ENCODE measurements at places on chromosomes 12 and 14.

DNA sequence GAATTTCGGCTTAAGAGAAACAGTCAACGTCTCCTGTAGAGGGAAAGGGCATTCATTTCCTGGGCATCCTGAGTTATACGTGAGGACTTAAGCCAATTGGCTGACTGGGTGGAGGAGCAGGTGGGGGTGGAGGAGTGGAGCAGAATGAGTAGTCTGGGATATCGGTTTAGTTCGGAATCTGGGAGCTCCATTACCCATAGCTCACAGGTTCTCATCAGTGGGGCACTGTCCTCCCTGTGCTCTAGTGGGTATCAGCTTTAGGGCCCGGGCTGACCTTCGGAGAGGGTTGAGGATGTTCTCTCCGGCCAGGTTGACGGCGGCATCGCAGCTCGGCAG, 704 bp downstream of the SDR39U1 start:
- no peak for DNase-seq

GRCh38 chr12:52217223-52217622, 15.8 kb upstream of the KRT7 start:
- no peak for DNase-seq

- peak; percentile 97 for DNase-seq
Observed at GRCh38 chr12:91133871-91134270, 22.6 kb upstream of the LUM start.

DNA sequence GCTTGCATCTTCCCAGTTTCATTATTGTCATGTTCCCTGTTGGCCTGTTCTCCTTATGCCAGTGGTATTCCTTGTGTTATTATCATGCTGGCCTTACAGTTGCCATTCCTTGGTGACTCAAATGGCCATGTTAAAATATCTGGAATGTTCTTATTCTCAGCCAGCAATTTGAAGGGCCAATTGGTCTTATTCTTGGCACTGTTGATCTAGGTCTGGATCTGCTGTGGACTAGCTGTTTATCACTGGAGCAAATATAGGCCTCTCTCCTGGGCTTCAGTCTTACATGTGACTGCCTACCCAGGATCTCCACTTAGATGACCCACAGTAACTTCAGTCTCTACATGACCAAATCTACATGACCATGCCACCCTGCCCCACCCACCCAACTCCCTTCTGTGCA, 5.4 kb downstream of the CIPC start:
- no peak for DNase-seq

DNA sequence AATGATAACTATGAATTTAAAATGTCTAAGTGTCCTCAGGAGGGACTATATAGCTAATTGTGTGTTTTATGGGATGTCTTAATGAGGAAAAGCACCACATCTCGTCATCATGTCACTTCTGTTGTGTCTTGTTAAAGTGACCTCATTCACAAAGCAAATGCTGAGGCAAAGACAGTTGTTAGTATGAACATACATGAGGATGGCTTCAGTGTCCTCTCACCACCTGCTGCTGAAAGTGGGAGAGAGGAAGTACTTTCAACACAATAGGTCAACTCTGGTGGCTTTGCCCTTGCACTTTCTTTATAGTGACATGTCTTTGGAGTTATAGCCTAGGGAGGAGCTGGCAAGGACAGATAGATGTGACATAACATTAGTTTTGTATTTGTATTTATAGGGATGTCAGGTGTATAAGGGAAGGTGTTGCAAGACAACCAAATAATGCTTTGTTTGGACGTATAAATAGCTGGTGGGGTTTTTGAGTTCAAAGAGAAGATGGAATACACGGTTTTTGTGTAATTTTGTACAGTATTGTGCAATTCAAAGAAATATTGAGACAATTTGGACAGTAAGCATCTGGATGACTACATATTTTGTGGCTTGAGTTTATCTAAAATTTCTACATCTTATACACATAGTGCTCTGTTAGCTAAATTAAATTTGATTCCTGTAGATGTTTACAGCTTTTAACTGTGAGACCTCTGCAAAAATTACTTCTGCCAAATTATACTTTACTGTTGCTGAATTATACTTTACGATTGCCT, 131.7 kb upstream of the ATP2B1 start:
- DNase-seq, result peak; percentile 37

DNA sequence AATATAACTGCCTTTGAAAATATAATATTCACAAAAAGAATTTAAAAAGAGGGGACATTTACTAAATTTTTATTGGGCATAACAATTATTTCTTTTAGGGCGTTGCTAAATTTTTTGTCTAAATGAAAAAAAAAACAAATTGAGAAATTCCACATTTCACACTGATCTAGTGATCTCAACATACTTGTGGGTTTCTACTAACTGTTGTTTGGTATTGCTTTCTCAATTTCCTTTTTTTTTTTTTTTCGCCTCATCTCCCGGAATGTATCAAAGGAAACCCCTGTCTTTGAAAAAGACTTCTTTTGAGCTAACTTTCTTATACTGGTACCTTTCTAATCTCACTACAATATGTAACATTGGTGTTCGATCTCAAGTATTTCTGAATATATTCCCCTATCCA, at the start of gene CLEC4D:
TSS of gene CLEC4D (plus strand) at position 248 of the 400 bp plus-strand sequence. CDS start 230 bp downstream, outside the sequence.
- DNase-seq, result no peak

GRCh38 chr14:28303248-28303647, 463.3 kb upstream of the FOXG1 start:
- DNase-seq, result no peak

DNA sequence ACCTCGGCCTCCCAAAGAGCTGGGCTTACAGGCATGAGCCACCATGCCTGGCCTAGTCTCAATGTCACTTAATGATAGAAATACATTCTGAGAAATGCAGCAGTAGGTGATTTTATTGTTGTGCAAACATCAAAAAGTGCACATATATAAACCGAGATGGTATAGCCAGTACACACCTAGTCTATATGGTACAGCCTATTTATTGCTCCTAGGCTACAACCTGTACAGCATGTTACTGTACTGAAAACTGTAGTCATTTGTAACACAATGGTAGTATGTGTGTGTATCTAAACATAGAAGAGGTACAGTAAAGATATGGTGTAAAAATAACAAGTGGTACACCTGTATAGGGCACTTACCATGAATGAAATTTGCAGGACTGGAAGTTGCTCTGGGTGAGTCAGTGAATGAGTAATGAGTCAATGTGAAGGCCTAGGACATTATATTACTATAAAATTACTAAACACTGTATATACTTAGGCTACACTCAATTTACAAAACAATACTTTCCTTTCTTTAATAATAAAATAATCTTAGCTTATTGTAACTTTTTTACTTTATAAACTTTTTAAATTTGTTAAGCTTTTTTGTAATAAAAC, 166.7 kb upstream of the SYT1 start:
- no peak for DNase-seq

GRCh38 chr12:81147292-81147919, 69.5 kb downstream of the ACSS3 start:
- DNase-seq, result no peak

DNA sequence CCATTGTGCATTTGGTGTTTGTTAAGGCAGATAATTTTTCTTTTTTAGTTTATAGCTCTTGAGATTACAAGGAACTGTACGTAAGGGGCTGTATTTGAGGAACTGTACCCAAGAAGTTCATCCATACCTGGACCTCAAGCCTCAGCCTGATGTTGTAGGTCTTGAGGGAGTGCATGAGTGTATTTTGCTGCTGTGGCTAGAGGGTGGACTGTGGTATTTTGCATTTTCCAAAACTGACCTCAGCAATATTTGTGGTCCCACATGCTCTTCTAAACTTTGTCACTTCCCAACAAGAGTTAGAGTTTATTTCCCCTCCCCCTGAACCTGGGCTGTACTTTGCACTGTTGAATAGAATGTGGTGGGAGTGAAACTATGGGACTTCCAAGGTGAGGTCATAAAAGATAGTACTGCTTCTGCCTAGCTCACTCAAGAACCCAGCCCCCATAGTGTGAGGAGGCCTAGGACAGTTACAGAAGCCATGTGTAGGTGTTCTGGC, 42.2 kb upstream of the FBXO33 start:
- no peak for DNase-seq

DNA sequence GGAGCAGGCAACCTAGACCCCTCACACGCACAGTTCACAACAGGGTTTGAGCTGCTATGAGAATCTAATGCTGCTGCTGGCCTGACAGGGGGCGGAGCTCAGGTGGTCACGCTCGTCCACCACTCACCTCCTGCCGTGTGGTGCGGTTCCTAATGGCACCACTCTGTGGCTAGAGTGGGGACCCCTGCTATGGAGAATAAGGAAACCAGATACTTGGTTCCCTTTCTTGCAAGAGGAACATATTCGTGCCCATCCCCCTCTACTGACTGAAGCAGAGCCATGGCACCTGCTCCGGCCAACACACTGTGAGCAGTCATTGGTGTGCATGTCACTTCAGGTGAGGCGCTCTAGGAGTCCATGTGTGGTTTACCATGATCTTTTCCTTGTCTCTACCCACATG, 30.4 kb upstream of the RIMBP2 start:
- DNase-seq, result no peak

DNA sequence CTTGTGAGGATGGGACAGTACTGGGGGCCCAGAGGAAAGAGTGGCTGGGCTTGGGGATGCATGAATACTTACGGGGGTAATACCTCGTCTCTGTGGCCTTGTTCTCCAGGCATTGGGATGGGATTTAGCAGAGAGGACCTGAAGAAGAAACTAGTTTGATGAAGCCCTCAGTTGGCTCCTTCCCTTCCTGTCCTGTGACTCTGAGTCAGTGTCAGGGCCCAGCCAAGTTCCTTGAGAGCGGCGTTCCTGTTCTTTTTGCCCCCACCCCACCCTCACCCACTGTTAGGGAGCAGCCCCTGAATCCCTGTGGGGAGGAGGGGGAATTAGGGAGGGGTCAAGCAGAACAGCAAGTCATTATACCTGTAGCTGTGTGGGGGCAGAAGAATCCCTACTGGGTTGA, 5.2 kb upstream of the LRP1-AS start:
- DNase-seq, result peak; percentile 72

- DNase-seq, result peak; percentile 12
Observed at GRCh38 chr12:42683933-42684801, 94.6 kb upstream of the PRICKLE1 start.
